ENCODE measurements at places on chromosomes 16 and 17. TPM values are rescaled to one million over a fixed set of nuclear protein-coding genes. Genes with fewer than 3 reads are reported as not detected.

SLC2A4 gene
- not detected for total RNA-seq

MYO1C gene
- 4.0 TPM for total RNA-seq

CCDC78 gene
- 6.2 TPM for total RNA-seq

USP43 gene
- total RNA-seq: 9.3 TPM

KRTAP16-1 gene
- total RNA-seq: 0.16 TPM

RBFOX1 gene
- not detected for total RNA-seq

ABCC12 gene
- not detected for total RNA-seq

MPP2 gene
- total RNA-seq: 0.75 TPM

KCTD13 gene
- total RNA-seq: 36.1 TPM

FA2H gene
- not detected for total RNA-seq

ABI3 gene
- total RNA-seq: 131 TPM

TRAPPC2L gene
- total RNA-seq: 31.9 TPM

NOTUM gene
- not detected for total RNA-seq

VWA3A gene
- 0.28 TPM for total RNA-seq

MT1E gene
- total RNA-seq: 0.40 TPM
